ENCODE measurements at places on chromosomes 6 and 20.

DNA sequence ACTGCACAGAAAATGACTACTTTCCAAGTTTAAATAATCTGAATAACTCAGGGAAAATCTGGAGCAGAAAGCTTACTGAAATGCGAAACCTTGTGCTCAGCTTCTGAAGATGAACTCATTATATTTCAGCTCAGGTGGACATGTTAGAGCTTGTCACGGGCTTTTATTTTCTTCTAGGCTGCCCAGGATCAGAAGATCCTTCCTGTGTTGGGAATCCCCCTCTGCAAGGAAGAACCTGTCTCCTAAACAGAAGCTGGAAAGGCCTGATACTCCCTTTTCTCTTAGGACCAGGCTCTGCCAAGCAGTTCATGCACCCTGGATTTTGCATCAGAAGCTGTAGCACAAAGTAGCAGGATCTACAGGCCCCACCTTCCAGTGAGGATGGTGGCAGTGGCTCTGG, 5.1 kb upstream of the SLC2A12 start:
- DNase-seq, result no peak

DNA sequence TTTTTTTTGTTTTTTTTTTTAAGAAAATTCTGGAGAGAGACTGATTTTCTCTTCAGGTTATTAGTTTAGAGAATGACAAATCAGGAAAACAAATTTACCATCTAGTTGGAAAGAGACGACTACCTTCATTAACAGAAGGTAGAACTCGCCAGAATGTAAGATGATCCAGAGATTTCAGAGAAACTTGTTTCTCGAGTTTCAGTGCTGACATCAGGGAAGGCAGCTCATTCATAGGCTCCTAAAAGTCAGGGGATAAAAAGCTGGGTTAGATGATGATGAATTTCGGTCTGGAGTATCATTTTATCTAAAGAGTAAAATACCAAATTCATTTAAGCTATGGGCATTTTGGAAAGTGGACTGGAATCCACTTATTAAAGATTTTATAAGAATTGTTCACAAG, 27.9 kb downstream of the ZNF334 start:
- no peak for DNase-seq

- no peak for DNase-seq
These were observed 281.9 kb downstream of the UTRN start for GRCh38 chr6:144566868-144567615.

DNA sequence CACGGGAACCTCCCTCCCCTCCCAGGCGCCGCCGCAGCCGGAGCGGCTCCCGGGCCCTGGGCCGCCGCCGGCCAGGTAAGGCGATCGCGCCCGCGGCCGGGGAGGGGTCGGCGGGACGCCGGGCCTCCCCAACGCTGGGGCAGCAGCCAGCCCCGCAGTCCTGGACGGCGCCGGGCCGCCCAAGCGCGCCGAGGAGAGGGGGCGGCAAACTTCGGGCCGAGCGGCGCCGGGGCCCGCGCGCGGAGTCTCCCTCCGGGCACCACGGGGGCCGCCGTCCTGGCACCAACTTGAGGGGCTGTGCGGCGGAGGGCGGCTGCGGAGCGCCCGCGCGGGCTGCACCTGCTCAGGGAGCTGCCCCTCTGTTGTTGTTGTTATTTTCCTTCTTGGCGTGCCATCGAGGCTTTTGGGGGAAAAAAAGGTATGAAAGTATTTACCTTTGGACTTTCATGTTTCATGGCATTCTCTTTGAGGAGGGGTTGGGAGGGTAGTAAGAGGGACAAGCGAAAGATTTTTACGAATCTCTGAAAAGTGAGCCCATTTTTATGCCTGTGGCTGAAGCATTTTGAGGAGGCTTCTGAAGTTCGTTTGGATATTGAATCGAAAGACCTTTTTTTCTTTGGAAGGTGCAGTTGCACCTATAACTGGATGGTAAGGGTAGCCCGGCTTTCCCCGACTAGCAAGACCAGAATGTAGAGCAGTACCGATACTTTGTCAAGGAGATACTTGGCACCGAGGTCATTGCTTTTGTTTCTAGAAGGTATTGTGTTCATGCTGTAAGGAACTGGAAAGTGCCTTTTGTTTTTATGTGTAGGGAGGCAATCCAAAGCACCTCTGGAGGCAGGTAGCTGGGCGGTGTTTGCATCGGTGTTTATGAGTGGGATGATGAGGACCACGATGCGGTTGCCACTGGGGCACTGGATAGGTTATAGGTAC, at the start of gene RNF182:
Gene RNF182 (plus strand): TSS at position 4 of the 933 bp plus-strand sequence. CDS start 52,168 bp downstream, outside the sequence.
- DNase-seq, result no peak

DNA sequence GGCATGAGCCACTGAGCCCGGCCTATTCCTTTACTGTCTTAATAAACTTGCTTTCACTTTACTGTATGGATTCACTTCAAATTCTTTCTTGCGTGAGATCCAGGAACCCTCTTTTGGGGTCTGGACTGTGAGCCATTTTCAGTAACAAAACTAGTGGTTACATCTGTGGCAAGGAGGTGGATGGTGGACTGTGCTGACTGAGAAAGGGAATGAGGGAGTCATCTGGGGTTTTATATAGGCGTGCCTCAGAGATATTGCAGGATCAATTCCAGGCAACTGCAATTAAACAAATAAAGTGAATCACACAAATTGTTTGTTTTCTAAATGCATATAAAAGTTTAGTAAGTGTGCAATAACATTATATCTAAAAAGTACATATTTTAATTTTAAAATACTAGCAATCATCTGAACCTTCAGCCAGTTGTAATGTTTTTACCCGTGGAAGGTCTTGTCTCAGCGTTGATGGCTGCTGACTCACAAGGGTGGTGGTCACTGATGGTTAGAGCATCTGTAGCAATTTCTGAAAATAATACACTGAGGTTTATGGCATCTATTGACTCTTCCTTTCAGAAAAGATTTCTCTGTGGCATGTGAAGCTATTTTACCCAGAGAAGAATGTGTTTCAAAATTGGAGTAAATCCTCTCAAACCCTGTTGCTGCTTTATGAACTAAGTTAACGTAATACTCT, 111.4 kb upstream of the FKBP1C start:
- no peak for DNase-seq

DNA sequence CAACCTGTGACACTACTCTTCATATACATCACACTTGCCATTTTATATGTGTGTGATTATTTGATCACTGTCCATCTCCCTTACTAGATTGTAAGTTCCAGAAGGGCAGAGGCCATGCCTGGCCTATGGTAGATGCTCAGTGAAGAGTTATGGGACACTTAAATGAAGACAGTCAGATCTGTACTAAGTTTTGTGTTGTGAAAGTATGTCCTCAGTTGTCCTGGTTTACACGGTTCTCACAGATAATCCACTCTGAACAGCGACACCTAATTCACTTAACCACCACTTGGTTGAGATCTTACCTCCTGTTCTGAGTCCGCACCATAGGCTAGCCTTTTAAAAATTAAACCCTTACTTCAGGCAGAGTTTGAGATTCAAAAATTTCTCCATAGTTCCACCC, 434.1 kb upstream of the SOX4 start:
- DNase-seq, result no peak

DNA sequence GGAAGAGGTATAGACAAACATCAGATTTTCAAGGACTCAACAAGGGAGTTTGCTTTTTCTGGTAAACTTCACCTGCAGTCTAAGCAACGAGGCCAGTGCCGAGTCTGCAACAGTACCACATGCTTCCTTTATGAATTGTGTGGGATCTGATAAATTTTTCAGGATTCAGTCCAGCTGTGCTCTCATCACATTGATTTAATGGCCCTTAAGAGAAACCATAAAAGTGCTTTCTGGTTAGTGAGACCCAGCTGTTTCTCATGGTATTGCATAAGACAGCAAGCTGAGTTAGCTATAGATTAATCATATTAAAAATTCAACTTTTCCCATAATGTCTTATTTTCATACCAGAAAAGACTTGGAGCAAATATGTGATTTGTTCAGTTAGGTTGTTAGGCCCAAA, 291.4 kb downstream of the CENPW start:
- DNase-seq, result no peak

GRCh38 chr6:32603222-32603621, 13.6 kb upstream of the HLA-DRB1 start:
- no peak for DNase-seq

GRCh38 chr6:34688956-34689355, 7.6 kb downstream of the ILRUN start:
- no peak for DNase-seq

- DNase-seq, result no peak
These were observed 12.0 kb upstream of the DTNBP1 start for GRCh38 chr6:15674690-15675386.

GRCh38 chr20:4490045-4490444, 231.7 kb upstream of the PRND start:
- DNase-seq, result no peak

DNA sequence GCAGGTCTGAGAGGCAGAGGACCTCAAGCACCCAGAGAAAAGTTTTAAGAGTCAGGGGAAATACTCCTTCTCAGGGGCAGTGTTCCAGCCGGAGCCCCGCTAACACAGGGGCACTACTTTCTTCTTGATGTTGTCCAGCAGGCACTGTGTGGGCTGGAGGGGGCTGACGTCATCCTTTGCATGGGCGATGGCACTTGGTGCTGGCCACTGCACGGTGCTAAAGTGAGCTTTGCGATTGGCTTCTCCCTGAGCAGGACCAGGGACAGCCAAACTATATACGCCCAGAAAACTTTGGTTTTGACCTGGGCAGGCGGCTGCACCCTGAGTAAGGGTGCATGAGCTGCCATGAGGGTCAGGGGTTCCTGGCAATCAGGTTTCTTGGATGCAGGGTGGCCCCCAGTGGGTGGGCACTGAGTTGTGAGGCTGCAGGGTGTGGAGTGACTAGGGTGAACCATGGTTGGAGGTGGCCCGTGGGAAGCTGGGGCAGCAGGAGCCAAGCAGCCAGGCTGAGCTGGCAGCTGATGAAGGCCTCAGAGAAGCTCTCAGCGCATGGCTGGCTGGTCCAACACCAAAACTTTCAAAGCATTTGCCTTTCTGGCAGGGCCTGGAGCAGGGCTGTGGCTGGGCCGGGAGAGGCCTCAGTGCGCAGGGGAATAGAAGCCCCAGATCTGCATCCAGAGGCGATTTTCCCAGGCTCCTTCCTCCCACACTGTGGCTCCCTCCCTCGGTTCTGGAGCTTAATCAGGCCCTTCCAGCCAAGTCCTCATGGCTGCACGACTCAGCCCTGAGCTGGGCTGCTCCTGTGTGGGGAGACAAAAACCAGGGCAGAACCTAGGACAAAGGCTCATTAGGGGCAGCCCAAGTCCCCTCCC, 18.3 kb downstream of the MRPS18A start:
- DNase-seq, result no peak

DNA sequence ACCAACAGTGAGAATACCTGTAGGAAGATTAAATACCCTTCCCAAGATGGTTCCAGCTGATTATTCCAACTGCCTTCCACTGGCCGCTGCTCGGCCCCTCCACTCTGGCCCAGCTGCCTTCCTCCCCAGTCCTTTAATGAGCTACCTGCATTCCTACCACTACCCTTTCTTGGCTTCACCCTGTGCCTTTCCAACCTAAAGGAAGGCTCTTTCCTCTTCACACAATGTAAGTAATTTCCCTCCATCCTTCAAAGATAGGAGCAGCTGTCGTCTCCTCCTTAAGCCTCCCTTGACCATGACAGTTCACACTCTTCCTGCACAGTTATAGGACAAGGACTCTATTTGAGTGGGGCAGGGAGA, 16.2 kb upstream of the SNX9 start:
- no peak for DNase-seq

DNA sequence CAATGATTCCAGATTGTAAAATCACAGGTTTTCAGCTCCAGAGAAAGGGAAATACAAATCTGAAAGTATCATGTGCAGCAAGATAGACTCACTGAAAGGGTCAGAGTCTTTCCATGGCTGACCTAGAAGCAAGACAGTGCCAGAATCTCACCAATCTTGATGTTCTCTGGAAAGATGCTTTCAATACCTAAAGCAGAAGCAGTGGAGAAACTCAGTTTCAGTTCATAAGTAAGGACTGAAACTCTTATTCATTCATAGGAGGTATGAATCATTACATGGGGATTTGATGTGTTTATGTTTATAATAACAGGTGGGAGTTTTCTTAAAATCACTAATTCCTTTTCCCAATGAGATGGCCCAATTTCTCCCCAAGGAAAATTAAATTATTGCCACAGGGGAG, 42.5 kb downstream of the SLC2A12 start:
- DNase-seq, result no peak

- DNase-seq, result no peak
These were observed 51.1 kb upstream of the SSTR4 start for GRCh38 chr20:22984008-22984407.

GRCh38 chr6:157513619-157514485, 132.9 kb downstream of the ZDHHC14 start:
- DNase-seq, result no peak

DNA sequence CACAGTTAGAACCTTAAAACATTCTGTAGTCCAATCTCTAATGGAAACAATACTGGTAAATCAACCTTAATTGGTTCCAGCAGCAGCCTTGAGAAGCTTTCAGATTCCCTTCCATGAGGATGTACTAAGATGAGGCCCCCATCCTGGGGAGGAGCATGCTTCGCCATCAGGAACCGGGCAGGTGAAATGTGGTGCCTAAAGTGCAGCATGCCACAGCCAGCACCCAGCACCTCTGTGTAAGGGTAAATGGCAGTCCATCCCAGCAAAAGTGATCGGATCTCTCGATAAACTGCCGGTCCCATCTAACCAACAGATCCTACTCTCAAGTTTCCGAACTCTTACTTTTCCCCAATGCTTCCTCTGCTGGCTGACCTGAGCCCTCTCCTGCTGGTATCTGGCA, 166.3 kb upstream of the PDE10A start:
- no peak for DNase-seq

DNA sequence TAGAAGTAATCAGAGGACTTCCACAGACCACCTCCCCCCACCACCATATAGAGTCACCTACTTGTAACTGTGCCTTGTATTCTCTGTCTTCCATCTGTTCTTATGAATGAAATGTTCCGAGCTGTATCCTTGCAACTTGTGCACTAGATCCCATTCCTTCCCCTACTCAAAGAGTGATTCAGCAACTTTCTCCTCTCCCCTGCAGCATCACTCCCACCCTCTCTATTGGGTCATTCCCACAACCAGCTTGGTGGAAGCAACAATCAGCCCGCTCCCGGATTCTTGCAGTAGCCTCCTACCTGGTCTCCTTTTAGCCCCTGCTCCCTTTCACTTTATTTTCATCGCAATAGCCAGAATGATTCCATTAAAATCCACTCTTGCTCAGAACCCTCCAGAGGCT, 34.9 kb upstream of the REV3L start:
- no peak for DNase-seq

DNA sequence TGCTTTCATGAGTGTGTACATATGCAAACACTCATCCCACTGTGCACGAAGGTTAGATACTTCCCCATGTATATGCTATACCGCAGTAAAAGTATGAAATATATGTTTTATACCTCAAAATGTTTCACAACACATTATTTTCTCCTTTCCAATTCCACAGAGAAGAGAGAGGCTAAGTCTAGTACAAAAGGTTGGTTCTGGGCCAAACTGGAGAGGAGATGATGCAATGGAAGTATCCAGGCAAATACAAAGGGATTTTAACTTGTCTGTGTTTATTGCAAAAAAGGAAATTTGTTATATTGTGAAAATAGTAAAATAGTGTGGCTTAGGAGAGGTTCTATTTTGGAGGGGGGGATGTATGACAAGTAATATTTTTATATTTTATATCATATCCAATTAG, 112.6 kb downstream of the PLCB1 start:
- DNase-seq, result no peak
